ENCODE measurements at places on chromosomes 2 and 18.

- no peak for DNase-seq
Measured at GRCh38 chr18:79944746-79945117, 6.7 kb downstream of the SLC66A2 start.

DNA sequence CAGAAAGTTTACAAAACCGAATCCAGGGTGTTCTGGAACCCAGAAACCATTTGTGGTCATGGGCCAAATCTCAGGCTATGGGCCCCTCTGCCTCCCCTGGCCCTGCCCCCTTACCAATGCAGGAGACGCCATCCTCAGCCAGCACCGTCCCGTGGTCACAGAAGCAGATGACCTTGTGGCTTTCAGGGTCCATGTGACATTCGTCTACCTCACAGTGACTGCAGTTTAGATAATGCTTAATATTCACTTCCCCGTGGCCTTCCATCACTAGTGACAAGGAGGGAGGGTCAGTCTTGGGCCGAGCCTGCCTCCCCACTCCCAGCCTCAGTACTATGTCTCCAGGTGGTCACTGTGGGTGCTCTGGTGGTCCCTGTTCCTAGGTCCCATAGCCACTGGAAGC, 111.6 kb downstream of the CLIP4 start:
- no peak for DNase-seq

DNA sequence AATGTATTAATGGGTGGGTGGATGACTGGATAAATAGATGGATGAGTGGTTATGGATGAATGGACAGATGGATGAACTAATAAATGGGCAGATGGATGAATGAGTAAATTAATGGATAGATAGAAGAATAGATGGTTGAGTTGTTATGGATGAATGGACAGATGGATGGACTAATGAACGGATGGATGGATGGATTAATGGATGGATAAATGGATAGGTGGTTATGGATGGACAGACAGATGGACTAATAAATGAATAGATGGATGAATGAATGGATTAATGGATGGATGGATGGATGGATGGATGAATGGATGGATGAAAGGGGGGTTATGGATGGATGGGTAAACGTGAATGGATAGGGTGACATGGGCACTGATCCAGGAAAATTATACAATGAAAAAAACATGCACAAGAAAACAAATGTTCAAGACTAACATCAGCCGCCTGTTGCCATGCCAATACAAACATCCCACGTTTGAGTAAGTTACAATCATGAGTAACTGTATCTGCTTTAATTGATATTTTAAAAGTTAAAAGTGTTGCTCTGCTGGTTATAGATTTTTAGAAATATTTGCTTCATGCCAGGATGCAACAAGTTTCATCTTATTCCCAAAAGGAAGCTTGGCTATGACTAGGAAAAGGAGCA, 20.8 kb downstream of the PXDN start:
- no peak for DNase-seq

DNA sequence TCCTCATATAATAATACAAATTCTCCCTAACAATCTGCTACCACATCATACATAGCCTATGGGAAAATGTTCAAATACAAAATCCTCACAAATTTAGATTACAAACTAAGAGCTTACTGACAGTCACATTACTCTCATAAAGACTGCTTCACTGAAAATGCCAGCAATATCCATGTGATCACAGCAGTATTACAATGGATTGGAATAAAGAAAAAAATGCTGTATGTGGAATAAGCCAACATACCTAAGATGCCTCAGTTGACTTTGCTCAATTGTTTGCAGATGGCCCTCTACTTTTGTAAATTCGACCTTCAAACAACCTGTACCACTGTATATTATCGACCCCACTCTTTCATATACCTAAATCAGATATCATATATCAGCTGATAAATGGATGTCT, 88.7 kb downstream of the DYM start:
- DNase-seq: no peak

DNA sequence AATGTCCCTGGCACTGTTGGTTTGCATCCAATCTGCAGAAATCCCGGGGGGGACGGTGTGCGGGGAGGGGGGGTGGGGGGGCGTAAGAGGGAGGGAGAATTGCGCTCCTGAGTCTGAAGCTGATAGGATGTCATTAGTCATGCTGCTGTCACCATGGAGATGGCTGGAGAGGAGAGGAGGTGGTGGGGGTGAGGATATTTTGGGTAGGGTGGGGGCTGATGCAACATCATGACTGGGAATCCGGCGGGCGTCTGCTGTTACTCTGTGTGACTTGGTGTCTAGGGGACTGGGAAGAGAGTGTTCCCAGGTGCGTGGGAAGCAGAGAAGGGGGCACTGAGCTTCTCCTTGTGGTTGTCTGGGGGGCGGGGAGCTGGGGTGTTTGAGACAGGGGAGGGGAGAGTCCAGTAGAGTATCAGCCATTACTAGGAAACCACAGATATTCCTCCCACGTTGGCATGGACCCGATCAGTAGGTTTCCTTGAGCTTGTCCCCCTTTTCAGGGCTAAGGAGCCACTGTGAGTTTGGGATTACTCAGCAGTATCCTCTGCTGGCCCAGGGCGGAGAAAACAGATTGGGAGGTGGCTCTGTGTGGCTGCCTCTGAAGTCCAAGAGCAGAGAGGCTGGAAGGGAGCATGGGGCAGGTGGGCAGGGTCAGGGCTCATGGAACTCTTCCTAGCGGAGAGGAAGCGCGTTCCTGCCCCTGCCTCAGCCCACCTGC, 18.9 kb downstream of the TET3 start:
- no peak for DNase-seq

- DNase-seq: peak; percentile 34
Measured at GRCh38 chr2:202064171-202064880, 8.7 kb upstream of the KIAA2012 start.

DNA sequence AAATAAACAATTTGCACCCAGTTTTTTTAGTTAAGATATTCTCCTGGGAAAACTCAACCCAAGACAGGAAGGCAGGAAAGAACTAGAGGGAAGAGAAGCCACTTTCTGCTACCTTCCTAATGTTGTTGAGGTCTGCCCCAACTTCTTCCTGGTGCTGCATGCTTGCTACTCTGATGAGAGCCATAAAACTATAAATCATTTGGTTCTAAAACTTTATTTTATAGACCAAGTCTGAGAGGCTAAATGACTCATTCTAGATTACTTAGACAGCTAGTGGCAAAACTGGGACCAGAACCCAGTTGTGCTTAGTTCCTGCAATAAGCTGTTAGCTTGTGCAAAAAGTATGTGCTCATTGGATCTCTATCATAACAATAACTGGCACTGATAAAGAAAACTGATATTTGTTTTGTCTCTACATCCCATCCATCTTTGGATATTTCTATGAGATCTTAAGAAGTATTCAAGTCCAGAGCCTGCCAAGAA, 344.9 kb upstream of the SLC14A2 start:
- DNase-seq: no peak

GRCh38 chr2:111657351-111657975, 226.5 kb downstream of the ANAPC1 start:
- DNase-seq: no peak

DNA sequence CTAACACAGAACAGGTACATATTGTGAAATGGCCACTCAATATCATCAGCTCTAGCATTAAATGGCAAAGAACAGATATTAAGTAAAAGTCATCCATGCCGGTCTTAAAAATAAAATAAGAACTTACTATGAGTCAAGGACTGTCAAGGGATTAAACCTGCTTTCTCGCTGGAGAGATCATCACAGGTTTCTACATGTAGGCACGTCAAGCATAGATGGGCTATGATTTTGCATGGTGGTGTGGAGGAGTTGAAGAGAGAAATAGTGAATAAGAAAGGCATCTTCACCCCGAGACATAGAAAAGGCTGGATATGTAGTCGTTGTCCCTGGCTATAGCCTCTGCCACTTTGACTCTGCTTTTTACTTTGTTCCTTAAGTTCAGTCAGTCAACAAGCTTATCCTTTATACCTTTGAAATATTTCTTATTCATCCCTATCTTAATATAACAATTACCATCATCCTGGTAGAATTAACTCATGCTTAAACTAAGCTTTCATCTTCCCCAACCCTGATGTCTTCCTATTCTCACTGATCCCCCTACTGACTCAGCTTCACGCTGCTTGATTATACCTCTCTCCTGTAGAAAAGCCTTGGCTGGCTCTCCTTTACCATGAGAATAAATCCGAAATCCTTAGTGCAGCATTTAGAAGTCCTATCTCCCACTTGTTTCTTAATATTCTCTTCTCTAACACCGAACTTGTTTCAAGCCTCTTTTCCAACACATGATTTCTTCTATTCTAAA, 42.5 kb downstream of the DSC3 start:
- no peak for DNase-seq

DNA sequence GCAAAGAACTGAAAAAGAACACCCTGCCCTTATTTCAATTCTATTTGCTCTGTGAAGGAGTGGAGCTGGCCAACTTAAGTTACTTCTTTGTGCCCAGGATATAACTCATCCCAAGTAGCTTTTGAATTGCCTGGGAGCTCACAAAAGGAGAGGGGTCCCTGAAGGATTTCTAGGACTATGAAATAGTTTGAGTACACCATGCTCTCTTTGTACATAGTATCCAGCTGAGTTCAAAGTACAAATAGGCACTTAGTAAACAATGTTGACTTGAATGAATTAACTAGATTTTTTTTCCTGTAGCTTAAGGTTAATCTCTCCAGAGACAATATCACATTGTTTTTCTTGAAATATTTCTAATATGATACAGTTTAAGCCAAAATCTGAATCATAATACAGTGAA, 47.7 kb downstream of the ZC3H15 start:
- DNase-seq: no peak

DNA sequence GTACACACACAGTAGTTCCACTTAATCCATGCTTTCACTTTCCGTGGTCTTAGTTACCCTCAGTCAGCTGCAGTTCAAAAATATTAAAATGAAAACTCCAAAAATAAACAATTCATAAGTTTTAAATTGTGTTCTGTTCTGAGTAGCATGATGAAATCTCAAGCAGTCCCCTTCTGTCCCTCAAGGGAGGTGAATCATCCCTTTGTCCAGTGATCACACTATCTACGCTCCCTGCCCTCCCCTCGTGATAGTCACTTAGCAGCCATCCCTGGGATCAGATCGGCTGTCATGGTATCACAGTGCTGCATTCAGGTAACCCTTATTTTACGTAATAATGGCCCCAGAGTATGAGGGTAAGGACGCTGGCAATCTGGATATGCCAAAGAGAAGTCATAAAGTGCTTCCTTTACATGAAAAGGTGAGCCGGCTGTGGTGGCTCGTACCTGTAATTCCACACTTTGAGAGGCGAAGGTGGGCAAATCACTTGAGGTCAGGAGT, 5.8 kb upstream of the RTN4 start:
- DNase-seq: no peak

Measured in NCI-H187 treated with DMSO at 0.1 percent for 48 hours (cell line).